ENCODE measurements at places on chromosomes 12 and 14. TPM values are rescaled to one million over a fixed set of nuclear protein-coding genes. Genes with fewer than 3 reads are reported as not detected.

The CCDC184 gene
- 0.47 TPM for total RNA-seq

- peak; percentile 68 for DNase-seq
These were observed 37.3 kb upstream of the RCOR1 start for GRCh38 chr14:102554821-102555819.

DNA sequence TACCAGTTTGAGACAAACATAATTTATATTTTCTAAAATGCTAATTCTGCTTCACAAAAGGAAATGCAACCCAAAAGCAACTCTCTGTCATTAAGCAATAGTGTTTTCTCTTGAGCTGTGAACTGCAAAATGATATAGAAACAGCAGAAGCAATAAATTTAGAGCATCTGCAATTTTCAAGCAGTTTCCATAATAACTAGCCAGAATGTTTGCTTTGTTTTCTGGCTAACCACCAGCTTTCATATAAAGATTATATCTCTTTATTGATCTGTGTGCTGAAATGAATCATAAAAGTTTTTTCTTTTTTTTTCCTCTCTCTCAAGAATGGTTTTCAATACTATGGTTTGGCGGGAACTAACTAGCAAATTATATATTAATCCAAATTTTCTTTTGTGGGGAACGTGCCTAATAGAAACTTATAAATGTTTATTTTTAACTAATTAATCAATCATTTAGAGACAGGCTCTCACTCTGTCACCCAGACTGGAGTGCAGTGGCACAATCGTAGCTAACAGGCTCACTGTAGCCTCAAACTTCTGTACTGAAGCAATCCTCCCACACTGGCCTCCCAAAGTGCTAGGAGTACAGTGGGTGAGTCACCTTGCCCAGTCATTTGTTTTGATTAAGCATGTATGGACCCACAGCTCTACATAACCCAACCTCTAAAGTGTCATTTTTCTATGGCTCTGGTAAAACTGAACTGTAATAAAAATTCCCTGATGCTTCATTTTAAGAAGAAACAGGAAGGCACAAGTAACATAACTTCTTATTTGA lies 830.1 kb upstream of the MGAT4C start:
- DNase-seq, result no peak

DNA sequence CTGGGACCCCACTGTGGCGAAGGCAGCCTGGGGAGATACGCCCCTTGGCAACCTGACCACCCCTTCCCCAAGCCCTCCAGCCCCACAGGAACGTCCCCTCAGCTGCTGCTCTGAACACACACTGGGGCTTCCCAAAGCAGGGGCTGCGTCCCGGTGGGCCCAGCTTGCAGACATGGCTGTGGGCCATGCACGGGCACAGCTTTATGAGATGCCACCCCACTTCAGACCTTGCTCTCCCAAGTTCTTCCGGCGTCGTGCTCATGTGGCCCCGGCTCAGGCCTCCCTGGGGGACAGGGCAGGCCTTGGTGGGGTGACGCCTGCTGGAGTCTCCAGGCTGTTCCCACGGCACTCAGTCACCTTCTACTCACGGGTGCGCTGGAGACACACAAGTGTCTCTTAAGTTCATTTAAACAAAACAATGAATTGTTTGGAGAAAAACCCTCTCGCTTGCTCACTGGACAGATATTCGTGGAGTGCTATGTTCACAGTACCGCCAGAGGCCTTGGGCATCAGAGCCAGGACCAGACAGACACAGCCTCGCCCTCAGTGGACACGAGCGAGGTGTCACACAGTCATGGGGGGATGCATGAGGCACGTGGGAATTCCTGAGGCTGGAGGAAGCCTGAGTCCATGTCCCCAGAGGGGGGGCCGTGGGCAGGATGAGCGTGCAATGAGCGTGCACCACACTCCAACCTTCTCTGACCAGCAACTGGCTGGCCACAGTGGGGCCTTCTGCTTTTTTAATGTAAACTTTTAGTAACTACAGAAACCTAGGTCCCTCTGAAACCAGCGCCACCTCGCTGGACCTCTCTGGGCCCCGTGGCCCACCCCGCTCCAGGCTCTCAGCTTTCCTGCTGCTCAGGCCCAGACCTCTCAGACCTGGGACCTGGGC lies 4.3 kb downstream of the GALNT9 start:
- DNase-seq, result no peak

- DNase-seq, result no peak
These were observed 81.1 kb upstream of the GTF2A1 start for GRCh38 chr14:81301813-81302212.

GRCh38 chr12:85016413-85016812 lies 19.7 kb downstream of the TSPAN19 start:
- DNase-seq, result no peak

DNA sequence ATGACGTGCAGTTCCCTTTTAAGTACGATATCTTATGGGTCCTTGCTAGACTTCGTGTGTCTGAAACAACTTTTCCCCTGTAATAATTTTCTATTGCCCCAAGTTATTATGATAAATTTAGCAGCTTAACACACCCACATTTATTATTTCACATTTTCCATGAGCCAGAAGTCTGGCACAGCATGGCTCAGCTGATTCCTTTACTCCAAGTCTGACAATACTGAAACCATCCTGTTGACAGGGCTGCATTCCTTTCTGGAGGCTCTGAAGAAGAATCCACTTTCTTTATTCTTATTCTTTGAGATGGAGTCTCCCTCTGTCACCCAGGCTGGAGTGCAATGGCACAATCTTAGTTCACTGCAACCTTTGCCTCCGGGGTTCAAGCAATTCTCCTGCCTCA lies 80.9 kb downstream of the DENND5B start:
- DNase-seq, result no peak
